Endothelial cell of umbilical vein (primary cell): ENCODE measurements at places on chromosomes 7 and 10.

GRCh38 chr10:100477970-100478369 lies 15.2 kb downstream of the WNT8B start:
- no peak for DNase-seq

DNA sequence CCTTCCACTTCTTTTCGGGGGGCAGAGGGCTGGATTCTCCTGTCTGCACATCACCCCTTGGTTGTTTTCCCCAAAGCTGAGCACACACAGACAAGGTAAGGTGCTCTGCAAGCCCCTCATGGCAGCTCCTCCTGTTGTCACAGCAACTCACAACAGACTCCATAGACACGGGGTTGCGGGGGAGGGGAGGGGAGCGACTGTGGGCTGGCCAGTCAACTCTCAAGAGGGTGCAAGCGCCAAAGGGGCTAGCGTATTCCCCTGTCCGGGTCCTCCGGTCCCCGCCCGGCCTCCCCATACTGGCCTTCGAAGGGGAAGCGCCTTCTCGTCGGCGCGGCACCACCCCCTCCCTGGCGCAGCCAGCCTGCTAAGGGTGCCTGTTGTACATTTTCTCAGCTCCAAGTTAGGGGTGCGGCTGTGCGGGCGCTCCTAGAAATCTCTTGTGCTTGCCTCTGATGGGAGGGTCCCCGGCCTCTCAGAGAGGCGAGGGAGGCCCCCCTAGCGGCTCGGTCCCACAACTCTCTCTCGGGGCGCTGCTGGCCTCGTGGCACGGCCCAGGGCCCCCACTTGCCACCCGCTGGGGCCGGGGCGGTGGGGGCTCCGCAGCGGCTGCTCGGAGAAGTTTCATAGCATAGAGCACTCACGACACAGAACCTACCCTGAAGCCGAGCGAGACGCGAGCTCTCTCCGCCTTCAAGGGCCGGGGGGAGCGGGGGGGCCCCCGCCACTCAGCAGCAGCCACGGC lies 498 bp downstream of the RHOBTB1 start:
- peak; percentile 71 for DNase-seq

DNA sequence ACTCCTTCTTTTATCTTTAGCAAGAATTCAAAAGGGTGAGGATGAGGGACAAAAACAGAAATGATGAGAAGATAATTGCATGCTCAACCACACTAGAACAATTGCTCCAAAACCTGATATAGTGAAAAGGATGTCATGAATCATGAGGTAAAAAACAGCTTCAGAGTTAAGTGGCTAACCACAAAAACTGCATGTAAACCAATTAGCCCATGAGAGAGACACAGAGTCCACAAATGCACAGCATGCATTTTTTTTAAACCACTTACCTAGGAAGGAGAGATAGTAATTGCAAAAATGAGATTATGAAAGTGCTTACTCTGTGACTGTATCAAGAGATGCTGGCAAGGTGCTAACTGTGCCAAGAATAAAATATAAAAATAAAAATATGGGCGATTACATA lies 132.9 kb downstream of the MBL2 start:
- DNase-seq: no peak

GRCh38 chr10:100148353-100149211 lies 37.2 kb downstream of the ERLIN1 start:
- no peak for DNase-seq

DNA sequence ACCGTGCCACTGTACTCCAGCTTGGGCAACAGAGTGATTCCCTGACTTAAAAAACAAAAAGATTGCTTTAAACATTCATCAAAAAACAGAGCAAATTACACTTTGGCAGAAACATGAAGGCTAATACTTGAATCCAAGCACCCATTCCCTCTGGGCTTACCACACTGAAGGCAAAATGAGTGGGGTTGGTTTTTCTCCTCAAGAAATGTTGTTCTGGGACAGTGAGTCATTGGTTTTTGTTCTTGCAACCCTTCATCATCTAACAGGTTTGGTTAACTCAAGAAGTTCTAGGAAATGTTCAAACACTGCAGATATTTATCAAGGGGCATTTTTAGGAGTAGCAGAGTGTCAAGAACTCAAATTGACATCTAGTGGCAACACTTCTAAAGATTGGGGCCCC lies 60.5 kb downstream of the KIAA1217 start:
- no peak for DNase-seq

DNA sequence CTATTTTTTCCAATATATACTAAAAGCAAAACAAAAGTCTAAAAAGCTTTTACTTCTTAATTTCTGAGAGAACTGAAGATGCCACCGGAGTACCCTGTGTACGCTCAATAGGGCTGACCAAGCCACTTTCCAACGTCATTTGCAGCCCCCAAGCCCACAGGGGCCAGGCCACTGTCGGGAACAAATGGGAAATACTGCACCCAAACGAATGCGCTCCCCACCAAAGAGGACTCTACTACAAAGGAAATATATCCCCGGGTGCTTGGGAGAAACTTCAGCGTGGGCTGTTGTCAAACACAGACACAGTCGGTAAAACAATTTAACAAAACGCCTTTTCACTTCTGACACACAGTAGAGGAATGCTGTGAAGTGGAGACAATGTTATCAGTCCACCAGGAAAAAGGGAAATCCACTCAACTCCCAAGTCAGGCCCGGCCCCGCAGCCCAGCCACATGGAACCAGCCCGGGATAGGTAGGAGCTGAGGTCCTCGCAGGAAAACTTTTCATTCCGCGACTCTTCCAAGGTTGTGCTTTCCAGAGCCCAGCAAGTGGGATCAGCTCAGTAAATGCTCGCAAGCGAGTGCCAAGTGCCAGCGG lies 1.4 kb downstream of the PARD3 start:
- DNase-seq: peak; percentile 62

DNA sequence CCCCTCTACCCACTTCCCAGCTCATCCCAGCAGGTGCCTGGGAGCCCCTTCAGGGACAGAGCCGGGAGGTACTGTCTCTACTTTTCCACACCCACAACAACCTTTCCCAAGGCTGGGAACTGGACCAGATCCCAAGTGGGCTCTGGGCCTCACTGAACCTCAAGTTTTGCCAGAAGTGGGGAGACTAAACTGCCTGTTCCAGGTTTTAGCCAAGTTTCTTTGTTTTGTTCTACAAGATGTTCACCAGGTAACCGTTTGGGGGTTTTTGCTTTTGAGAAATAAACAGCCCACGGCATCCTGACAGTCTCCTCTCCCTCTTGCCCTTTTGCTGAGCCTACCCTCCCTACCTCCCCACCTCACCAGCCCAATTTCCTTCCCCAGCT lies 10.6 kb upstream of the EMX2 start:
- DNase-seq: no peak

DNA sequence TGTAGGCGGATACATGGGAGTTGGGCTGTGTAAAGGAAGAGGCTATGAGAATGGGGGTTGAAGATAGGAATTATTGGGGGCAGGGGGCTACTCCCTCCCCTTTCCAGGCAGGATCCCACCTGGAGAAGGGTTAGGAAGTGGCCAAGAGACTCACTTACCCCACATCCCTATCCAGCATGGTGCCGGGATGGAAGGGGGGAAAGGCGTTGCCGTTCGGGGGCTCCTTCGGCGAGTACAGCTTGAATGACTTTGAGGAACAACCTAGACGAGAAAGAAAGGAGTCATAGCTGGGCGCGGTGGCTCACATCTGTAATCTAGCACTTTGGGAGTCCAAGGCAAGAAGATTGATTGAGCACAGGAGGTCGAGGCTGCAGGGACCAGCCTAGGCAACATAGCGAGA lies 8.9 kb downstream of the LDB1 start:
- no peak for DNase-seq

DNA sequence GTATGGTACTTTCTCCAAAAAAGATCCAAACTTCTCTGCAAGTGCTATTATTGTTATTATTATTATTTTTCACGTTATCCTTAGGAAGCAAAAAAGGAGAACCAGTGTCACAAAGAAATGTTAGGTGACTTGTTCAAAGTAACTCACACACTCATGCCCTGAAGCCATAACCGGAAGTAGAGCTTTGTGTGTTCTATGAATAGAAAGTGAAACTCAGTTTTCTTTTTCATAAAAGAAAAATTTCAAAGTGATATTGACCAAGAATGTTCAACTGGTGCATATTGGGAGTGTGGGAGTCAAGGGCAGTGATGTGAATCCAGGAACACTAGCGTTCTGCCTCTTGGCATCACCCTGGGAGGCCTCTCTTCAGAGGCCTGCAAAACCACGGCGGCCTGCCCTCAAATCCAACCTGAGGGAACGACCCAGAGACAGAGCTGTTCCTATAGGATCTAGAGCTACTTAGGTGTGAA lies 106.1 kb downstream of the PRKCQ start:
- no peak for DNase-seq

GRCh38 chr10:2592360-2593160 lies 474.8 kb upstream of the PFKP start:
- no peak for DNase-seq

DNA sequence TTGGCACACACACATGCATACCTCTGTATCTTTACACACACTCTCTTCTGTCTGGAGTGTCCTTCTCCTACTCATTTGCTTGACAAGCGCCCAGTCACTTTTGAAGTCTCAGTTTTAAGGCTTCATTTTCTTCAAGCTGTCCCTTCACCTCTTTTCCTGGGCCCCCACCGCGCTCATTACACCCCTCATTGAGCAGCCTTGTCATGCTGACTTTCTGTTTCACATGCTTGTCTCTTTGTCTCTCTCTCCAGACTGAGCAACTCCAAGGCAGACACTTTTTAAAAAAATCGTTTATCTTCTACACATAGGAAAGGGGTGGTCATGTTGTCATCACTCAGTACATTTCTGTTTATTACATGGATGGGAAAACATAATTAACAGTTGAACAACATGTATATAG lies 225.2 kb upstream of the FZD1 start:
- no peak for DNase-seq

- peak; percentile 56 for DNase-seq
Measured at GRCh38 chr7:41224063-41224763, 478.7 kb downstream of the INHBA start.

DNA sequence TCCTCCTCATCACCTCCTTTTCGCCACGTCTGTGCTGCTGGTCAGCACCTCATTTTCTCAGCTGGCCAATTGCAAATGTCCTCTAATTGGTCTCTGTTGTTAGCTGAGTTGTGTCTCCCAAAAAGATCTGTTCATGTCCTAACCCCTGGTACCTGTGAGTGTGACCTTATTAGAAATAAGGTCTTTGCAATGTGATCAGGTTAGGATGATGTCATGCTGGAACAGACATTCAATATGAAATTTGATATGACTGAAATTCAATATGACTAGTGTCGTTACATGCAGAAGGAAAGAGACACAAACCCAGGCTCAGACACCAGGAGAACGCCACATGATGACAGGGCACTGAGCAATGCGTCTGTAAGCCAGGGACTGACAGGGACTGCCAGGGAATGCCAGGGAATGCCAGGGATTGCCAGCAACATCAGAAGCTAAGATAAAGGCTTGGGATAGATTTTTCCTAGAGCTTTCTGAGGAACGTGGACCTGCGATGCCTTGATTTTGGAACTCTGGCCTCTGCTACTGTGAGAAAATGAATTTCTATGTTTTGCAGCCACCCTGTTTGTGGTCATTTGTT lies 77.5 kb upstream of the CXCL12 start:
- DNase-seq: no peak

GRCh38 chr10:114715171-114715670 lies 57.1 kb upstream of the ABLIM1 start:
- DNase-seq: peak; percentile 93

DNA sequence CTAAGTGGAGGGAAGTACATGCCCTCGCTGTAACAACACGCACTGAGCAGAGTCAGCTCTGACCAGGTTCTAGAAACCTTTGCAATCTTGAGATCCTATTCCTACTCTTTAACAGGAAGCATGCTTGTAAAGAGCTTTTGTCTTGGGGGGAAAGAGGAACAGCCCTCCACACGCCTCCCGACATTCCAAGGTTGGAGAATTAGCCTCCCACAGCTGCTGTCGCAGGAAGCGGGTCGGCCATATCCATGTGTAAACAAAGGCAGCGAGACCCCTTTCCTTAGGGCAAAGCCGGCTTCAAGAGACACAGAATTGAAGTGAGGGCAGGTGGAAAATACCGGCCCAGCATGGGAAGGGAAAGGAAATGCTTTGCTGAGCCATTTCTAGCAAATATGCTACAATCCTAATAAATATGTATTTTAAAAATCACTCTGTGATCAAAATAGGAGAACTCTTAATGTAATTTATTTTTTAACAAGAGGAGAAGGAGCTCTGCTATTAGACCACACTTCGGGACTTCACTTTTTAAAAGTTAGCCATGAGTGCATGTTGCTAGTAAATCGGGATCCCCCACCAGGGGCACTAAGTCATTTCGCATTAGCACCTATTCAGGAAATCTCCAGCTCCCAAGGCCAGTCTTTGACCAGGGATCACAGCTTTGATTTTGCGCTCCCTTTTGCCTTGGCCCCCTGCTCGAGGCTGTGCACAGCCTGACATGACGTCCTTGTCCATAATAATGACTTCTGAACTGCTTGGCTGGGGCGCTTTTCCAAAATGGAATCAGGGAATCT lies 55.9 kb downstream of the FAM204A start:
- DNase-seq: no peak

DNA sequence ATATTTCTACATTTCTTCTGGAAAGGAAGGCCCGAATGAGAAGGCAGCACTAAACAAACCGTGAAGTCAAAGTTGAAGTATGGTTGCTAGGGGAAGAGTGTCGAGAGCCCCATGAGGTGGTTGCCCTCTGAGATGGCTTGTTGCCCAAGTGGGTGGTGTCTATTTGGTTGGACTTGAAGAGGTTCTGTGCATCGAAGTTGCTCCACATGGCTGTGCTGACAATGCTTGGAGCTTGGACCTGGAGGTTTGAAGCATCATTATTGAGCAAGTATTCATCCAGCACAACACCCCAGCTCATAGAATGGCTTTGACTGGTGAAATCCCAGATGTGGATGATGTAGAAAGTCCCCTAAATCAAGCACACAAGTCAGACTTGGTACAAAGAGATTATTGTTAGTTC lies 165.2 kb upstream of the CDCA7L start:
- peak; percentile 43 for DNase-seq

GRCh38 chr7:25395976-25396375 lies 167.7 kb upstream of the NPVF start:
- DNase-seq: no peak

DNA sequence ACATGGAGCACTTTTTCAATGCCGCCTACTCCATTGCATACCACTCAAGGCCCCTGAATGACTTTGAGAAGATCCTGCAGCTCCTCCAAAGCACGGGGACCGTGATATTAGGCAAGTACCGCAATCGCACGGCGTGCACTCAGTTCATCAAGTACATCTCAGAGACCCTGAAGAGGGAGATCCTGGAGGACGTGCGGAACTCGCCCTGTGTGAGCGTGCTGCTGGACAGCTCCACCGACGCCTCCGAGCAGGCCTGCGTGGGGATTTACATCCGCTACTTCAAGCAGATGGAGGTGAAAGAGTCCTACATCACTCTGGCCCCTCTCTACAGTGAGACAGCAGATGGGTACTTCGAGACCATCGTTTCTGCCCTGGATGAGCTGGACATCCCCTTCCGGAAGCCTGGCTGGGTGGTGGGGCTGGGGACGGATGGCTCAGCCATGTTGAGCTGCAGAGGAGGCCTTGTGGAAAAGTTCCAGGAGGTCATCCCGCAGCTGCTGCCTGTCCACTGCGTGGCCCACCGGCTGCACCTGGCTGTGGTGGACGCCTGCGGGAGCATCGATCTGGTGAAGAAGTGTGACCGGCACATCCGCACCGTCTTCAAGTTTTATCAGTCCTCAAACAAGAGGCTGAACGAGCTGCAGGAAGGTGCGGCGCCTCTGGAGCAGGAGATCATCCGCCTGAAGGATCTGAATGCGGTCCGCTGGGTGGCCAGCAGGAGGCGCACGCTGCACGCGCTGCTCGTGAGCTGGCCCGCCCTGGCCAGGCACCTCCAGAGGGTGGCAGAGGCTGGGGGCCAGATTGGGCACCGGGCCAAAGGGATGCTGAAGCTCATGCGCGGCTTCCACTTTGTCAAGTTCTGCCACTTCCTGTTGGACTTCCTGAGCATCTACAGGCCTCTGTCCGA lies 12.7 kb upstream of the ATP6V0E2 start:
- no peak for DNase-seq

- no peak for DNase-seq
Measured at GRCh38 chr7:134474828-134475227, 15.9 kb upstream of the AKR1B1 start.
